Esophagus squamous epithelium (tissue), 5 donors: ENCODE measurements at places on chromosomes 2 and 18.

DNA sequence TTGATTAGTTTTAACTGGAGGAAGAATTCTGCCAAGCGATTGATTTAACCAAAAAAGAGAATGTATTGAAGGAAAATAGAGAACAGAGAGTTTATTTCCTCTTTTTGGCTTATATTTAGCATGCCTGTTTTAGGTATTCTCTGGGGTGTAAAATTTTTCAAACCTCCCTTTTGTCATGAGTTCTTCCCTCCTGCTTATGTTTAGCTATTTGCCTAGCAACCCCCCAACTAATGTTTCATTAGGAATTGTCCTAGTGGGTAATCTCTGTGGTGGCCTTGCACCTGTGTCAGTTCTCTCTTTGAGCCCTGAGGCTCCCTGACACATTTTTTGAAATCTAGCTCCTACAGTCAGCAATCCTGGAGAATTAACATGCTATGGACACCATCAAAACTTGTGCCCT lies 12.5 kb upstream of the REG1B start:
- DNase-seq = no peak

- no peak for DNase-seq
Observed at GRCh38 chr2:101432411-101433181, 42.3 kb downstream of the RFX8 start.

DNA sequence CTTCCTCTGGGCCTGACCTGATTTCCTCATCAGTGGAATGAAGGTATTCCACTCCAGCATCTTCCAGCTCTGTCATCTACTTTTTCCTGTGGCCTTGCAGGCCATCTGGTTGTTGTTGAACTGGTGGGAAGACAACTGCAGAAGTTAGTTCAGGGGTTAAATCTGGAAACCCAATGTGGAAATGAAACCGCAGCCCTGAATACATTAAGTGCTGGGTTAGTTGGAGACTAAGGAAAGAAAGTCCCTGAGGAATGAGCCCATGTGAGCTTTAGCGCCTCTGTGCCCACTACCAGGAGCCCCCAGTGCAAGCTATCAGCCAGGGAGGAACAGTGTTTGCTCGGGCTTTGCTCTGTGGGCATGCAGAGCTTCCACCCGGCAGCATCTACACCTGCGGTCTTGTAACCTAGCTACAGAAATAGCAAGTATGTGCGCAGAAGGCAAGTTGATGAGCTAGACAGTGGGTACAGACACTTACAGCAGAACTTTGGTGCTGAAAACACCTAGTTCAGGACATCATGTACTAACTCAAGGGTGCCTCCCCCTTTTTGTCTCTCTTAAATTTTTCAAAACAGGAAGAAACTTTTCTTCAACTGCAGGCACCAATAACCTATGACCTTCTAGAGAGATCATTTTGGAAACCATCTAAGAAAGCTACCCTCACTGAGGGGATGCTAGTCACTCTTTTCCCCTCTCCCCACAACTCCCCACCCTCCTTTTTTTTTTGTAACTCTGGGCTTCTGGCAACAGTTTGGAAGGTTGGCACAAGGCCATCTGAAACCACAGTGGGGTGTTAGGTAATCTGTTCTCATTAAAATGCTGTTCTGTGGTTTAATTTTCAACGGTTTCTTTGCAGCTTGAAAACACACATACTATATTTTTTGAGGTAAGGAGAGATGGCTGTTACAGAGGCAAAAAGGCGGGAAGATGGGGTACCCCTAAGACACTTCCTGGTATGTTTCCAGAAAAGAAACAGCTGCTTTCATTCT lies 18.3 kb upstream of the CXCR4 start:
- peak; percentile 20 for DNase-seq

DNA sequence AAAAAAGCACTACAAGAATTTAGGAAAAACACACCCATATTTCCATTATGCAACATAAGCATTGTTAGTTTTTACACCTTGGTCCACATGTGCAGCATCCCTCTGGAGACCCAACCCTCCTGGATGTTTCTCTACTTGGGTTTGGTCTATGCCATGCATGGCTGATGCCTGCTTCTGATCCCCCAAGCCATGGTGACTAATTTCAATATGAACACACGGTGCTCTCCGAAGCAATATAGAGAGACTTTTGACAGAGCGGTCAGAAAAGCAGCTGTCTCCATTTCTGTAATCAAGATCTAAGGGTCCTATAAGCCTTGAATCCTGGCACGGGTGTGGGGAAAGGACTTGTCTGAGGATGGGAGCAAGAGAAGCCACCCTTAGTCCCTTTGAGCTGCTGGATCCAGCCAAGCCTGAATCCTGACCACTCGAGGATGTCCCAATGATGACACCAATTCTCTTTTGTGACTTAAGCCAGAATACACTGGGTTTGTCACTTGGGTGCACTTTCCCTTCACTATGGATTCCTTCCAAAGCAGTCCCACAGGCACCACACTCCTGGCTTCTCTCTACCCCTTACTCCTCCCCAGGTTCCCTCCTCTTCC lies 91.5 kb downstream of the ACTR2 start:
- no peak for DNase-seq

GRCh38 chr2:121598087-121598486 lies 51.2 kb downstream of the CLASP1 start:
- no peak for DNase-seq

DNA sequence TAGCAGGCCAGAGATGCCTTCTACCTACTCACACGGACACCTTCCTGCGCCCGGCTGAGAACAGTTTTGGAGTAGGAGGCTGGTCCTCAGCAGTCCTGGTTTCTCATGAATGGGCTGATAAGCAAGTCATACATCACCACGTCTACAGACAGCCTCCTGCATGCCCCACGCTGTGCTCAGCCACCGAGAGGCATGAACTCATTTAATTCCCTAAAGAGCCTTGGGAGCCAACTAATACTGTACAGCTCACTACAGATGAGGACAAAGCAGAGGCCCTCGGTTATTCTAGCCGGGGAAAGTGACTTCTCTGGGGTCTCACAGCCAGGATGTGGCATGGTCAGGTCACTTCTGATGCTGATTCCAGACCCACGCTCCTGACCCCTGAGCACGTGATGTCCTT lies 105.6 kb downstream of the TSHZ1 start:
- DNase-seq = no peak

- DNase-seq = no peak
Observed at GRCh38 chr2:134143568-134143967, 110.3 kb upstream of the MGAT5 start.

- DNase-seq = no peak
Observed at GRCh38 chr2:197339496-197340220, 29.1 kb upstream of the ANKRD44 start.

DNA sequence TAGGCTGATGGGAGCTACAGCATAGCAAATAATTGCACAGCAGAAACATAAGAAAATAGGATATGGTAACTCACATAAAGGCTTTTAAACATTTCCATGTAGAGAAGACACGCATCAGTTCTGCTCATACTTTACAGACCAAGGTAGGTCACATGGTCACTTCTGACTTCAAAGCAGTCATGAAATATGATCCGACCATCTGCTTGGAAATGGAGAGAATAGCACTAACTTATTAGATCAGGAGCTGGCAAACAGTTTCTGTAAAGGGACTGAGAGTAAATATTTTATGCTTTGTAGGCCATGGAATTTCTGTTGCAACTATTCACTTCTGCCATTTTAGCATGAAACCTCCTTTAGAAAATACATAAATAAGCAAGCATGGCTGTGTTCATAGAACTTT lies 936.6 kb upstream of the FANCL start:
- no peak for DNase-seq

GRCh38 chr2:19868701-19869580 lies 32.8 kb downstream of the TTC32 start:
- DNase-seq = no peak

DNA sequence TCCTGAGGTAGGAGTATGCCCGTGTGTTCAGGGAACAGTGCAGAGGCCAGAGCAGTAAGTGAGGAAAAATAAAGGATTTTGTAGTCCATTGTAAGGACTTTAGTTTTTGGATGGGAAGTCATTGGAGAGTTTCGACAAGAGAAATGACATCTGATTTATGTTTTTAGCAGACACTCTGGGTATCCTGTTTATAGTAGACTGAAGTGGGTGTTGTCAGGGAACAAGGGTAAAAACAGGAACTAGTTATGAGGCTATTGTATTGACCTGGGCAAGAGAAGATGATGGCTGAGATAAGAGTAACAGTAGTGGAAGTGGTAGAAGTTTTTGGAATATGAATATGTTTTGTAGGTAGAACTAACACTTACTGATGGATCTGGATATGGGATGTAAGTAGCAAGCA lies 59.8 kb downstream of the GTF2A1L start:
- DNase-seq = no peak

DNA sequence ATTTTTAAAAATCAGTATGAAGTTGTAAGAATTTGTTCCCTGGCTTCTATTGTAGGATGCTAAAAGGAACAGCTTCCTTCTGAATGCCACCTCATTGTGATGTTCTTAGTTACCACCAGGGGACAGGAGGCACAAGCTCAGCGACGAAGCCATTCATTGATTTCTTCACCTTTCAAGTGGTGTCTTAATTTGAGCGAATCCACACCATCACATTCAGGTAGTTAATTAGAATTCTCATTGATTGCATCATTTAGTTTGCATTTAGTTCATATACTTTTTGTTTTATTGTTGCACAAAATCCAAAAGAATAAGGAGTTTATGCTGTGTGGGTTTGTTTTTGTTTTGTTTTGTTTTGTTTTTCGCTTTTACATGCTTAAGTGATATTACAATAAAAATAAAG lies 23.1 kb downstream of the CYP27C1 start:
- DNase-seq = no peak

DNA sequence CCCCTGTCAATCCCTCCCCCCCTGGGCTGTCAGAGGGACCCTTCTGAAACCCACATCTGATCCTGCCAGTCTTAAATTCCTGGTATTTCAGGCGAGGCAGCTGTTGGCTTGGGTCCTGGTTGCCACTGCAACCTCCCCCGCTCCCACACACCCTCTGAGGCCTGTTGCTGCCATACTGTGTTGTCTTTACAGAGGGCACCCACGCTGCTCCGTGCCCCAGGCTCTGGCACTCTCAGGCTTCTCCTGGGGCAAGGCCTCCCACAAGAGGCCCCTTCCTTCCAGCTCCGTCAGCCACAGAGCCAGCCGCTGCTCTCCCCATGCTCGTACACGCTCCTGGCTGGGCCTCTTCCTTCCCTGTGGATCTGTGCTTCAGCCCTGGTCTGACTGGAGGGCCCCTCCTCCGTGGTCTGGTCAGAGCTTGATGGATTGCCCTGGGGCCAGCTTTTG lies 8.6 kb downstream of the CABLES1 start:
- DNase-seq = no peak

GRCh38 chr2:241613017-241613780 lies 23.8 kb downstream of the THAP4 start:
- no peak for DNase-seq

- DNase-seq = no peak
Observed at GRCh38 chr2:165924946-165925345, 28.6 kb downstream of the TTC21B start.

GRCh38 chr18:58862851-58863538 lies 1.7 kb upstream of the ZNF532 start:
- DNase-seq = no peak

GRCh38 chr2:96549466-96549785 lies 12.9 kb downstream of the ARID5A start:
- DNase-seq = no peak

DNA sequence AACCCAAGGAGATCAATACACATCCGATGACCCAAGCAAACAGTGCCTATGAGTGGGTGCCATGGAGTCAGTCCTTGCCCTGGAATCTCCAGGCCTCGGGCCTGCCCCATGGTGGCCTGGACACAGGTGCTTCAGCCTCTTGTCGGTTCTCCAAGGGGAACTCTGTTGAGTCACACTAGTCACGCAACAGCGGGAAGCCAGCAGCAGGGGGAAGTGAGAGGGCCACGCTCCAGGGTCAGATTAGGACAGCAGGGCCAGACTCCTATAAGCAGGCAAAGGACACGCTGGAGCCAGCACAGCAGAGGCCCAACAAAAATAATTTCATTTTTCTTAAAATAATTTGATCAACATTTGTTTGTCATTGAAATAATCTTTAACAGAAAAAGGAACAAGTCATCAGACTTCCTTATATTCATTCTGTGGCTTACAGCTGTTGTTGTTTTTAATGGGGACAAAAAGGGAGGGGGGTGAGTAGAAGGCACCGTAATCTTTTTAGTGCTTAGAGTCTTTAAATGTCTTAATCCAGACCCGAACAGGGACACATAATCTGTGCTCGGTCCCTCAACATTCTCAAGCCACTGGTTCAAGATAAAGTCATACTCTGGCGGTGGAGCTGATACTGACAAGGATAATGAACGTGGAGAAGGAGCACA lies 16.4 kb upstream of the ARMC9 start:
- no peak for DNase-seq

- no peak for DNase-seq
Observed at GRCh38 chr2:67342394-67342793, 54.7 kb upstream of the ETAA1 start.

DNA sequence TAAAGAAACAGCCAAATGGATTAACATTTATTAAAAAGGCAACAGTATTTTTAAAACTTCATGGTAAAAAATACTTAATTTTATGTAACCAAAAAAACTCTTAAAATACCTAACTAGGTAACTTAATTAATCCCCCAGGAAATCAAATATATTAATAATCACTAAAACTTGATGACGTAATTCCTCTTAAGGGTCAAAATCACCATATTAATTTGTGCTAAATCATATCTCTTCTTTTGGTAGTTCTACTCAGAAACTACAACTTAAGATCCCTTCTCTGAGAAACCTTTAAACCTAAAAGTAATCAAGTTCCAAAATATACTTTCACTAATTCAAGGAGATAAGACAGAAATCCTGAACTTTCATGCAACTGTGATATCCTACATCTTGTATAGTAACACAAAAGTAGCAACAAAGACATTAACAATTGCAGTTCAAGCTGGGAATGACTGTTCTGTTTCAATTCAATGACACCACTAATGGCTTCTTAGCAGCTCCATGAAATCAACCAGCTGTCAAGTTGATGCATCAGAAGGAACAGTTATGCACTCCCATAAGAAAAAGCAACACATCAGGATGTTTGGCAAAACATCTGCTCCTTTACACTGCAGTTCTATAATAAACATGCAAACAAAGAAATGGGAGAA lies 4.0 kb downstream of the BAZ2B start:
- no peak for DNase-seq
